ENCODE measurements at places on chromosomes 1 and 21.

DNA sequence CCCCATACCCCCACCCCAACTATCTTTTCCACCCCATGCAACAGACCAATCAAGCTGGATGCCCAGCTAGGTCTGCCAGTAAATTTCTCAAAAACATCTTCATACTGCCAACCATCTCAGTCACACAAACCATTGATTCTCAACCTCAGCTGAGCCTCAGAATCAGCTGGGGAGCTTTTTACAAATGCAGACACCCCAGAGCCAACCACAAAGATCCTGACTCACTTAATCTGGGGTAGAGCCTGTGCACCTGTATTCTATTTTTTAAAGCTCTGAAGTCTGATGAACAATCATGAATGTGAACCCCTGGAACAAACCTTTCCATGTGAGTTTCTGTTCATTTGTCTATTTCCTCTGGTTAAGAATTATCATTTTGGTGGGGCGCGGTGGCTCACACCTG lies 66.0 kb downstream of the ZNF281 start:
- DNase-seq: no peak

GRCh38 chr1:9909234-9910046 lies 629 bp downstream of the CTNNBIP1 start:
- no peak for DNase-seq

- no peak for DNase-seq
These were observed 36.0 kb upstream of the ADGRL4 start for GRCh38 chr1:79042539-79042938.

DNA sequence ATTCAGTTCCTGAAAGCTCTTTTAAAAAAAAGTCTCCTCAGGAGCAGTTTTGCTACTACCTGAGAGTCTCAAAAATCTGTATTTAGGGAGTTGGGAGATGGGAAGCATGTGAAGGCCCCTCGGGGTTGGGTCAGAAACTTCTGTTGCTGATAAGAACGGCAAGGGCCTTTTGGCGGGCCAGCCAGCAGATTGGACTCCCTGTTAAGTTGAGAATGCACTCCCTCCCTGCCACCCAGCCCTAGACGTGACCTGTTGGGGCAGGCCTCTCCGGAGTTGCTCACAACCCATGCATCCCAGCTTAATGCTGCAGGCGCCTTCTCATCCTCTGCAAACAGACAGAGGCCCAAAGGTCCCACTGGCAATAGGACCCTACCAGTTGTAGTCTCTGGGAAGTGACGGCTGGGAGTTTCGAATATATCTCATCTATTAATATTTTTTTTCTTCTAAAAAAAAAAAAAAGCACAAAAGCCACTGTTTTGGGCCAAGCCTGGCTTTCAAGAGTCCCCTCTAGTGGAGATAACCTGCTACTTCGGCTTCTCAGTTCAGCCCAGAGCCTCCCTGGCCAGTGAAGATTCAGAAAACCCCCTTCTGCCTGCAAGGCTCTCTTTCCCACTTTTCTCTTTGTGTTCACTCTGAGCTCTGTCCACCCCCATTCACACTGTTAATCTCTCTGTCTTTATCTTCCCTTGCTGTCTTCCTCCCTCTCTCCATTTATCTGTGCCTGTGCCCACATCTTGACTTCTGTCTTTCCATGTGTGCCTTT lies 5.3 kb downstream of the PLXNA2 start:
- no peak for DNase-seq

DNA sequence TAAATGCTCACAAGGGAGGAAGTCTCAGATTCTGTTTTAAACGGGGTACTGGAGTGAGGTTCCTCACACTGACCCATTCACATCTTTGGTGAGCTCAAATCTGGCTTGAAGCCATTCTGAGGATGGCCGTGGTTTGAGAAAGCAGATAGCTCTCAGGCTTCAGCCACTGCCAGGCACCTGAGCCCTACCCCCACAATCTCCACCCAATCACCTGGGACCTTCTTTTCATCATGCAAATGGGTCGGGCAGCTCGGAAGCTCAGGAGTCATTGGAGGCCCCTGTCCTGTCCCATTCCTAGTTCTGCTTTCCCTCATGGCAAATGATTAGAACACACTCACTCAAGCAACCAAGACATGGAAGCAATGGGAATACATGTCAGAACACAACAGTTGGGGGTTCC lies 141.4 kb upstream of the ETS2 start:
- DNase-seq: no peak

DNA sequence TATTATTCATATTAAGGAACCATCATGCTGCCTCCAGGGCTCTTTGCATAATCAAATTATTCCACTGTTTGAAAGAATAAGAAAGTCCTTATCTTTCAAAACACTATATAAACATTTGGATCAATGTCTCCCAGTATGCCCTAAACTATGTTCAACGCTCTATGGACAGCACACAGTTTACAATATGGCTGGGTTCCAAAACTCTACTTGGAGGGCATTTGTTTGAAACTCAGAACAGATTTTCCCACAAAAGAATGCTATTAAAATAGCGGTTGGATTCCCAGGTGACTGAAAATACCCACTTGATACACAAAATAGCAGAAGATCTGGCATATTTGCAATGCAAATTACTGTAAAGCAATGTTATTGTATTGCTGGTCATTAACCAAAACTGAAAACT lies 3.2 kb downstream of the HAO2 start:
- DNase-seq: no peak

- no peak for DNase-seq
These were observed 80.0 kb downstream of the SLC25A24 start for GRCh38 chr1:108120163-108120562.

GRCh38 chr1:209855006-209855405 lies 27.2 kb downstream of the UTP25 start:
- no peak for DNase-seq

- DNase-seq: no peak
These were observed 32.6 kb downstream of the FGGY start for GRCh38 chr1:59329412-59330053.

DNA sequence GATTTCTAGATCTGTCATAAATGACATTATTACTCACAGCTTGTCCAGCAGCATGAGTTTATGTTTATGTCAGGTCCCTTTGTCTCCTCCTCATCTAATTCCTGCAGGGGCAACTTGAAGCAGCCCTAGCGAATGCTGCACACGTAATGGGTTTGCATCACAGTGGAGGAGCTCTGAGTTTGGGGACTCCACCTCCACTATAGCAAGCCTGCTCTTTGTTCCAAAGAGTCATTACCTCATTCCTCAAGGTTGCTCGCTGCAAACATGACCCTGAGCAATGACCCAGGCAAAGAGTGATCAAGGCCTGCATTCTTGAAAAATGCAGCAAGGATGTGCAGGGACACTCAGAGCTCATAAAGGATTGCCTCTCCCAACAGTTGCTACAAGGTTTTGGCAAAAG lies 261.9 kb downstream of the HHIPL2 start:
- DNase-seq: no peak

DNA sequence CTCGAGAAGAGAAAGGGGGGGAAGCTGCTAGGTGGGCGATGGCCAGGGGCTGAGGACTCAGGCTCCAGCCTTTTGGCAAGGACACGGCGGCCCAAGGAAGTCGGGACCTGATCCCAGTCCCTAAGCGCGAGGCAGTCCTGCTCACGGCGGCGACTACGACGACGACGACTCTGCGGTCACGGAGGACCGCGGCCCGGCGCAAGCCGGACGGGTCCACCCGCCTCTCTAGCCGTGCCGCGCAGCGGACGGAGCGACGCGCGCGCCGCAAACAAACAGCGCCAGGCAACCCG lies 401 bp downstream of the WNT9A start:
- DNase-seq: no peak

- no peak for DNase-seq
These were observed 115.3 kb downstream of the RUNX1 start for GRCh38 chr21:34933609-34934335.

- DNase-seq: peak; percentile 44
These were observed 28.5 kb upstream of the PKP1 start for GRCh38 chr1:201254625-201255478.

- DNase-seq: no peak
These were observed 7.0 kb upstream of the P3R3URF start for GRCh38 chr1:46183079-46183847.

- DNase-seq: no peak
These were observed 6.1 kb downstream of the MYBPHL start for GRCh38 chr1:109300650-109301151.

- no peak for DNase-seq
These were observed 129.3 kb downstream of the CACHD1 start for GRCh38 chr1:64599242-64599641.

GRCh38 chr1:156848461-156849150 lies 10.3 kb downstream of the INSRR start:
- no peak for DNase-seq

DNA sequence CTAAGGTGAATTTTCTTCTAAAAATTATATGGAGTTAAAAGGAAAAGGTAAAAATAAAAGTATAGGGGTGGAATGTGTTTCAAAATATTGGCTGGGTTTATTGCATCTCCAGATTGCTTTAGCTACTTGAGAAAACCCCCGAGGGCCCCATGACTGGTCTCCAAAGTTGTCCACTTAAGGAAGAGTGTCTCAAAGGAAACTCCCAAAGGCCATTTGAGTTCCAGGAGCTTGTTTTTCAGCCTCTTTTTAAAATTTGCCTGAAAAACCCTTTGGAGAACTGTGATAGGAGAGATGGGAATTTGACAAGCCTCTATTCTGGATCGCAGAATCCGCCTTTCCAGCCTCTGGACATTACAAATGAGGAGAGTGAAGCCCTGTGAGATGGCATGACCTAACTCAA lies 225.6 kb downstream of the ZNF326 start:
- DNase-seq: no peak

DNA sequence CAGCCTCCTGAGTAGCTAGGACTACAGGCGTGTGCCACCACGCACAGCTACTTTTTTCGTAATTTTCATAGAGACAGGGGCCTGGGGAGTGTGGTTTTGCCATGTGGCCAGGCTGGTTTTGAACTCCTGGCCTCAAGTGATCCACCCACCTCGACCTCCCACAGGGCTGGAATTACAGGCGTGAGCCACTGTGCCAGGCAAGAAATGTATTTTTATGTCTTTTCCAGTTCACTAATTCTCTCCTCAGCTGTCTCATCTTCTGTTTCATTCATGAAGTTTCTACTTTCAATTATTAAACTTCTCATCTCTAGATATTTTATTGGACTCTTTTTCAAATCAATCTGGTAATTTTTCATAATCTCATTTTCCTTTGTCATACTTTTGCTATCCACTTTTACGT lies 72.1 kb upstream of the DISP3 start:
- DNase-seq: no peak

DNA sequence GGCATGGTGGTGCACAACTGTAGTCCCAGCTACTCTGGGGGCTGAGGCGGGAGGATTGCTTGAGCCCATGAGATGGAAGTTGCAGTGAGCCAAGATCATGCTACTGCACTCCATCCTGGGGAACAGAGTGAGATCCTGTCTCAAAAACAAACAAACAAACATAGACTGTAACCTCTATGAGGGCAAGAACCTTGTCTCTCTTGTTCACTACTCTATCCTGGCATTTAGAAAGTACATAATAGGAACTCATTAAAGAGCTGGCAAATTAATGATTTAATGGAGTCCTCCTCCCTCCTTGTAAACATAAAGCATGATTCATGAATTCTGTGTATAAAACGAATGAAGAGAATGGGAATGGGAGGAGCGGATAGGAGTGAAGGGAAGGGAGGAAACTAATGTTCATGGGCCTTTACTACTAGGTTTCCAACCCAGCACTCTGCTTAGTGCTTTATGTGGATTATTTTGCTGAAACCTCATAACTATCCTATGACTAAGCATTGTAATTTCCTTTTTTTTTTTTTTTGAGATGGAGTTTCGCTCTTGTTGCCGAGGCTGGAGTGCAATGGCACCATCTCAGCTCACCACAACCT lies 8.6 kb downstream of the LMOD1 start:
- DNase-seq: no peak

DNA sequence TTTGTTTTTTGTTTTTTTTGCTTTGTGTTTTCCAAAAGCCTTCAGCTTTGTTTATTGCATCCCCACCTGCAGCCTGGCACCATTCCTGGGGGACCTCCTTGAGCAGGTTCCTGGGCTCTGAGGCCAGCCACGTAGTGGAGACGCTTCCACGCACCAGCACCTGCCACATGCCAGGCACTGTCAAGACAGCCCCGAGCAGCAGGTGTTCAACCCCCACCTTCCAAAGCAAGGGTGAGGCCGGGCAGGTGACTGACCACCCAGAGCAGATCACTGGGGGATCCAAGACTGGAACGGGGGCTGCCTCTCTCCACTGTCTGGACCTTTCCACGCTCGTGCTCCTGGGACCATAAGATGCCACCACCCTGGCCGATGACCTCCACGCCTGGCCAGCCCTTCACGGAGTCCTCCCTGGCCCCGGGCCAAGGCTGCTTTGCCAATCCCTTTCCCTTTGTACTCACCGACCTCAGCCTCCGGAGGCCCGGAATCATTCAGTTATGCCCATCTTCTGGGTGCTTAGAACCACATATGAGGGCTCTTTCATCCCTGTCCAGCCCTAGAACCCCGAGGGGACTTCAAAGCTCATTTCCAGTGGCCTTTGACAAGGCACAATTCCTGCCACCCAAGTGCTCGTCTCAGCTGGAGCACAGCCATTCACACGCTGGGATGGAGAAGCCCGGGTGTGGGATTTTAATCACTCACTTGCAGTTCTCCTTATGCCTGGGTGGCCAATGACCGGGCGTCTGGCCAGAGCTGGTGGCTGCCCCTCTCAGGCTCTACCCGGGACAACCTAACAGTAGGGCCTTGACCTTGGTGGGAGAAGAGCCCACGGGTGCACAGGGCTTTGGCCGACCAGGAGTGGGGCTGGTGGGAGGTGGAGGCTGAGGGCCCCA lies 330.8 kb downstream of the NPHP4 start:
- no peak for DNase-seq

DNA sequence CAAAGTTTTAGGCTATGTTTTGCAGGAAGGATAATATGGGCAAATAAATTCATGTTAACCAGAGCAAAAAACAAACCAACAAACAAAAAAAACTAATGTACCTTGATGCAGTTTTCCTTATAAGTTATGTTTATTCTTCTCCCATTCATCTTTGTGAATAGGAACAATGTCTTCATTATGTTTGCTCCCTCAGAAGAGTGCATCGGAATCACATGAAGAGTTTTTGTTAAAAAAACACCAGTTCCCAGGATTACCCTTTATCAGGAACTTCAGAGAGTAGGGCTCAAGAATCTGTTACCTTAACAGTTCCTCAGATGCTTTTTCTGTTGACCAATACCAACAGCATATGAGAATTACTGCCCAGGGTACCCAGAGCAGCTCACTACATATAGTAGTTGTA lies 14.6 kb upstream of the PRRC2C start:
- no peak for DNase-seq

DNA sequence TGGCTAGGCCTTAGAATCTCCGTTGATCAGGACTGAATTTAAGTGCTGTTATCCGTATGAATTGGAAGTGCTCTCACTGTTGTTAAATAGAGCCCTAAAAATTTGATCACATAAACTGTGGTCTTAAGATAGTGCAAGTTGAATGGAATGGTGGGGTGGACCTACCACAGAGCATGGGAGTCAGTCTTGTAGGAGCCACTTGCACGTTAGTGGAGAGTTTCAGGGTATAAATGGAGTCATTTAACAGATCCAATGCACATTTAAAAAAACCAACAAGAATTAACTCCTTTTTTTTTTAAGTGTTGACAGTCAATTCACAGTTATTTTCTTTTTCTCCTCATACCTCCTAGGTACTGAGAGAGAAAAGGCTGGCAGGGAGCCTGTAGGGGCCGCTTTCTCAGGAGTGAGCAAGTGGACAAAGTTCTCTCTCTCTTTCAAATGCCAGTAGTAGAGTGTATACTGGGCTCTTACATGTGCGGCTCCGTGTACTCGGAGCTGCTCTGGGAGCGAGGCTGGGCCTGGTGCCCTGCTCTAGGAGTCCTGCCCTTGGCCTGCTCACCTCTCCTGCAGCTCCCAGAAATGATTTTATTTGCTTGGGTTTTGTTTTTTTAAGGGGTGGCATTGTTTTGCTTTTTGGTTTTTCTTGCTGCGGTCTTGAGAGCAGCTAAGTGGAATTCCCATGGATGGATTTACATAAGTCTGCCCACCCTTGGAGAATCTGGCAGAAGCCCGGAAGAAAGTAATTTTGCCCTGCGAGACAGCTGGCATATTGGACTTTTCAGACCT lies 91.3 kb downstream of the ATP5PO start:
- no peak for DNase-seq

Measured in hypothalamus (tissue), 51 donors.